Activated CD8-positive, alpha-beta memory T cell treated with anti-CD3 and anti-CD28 coated beads for 48 hours (primary cell): ENCODE measurements at places on chromosomes 1 and 21.

DNA sequence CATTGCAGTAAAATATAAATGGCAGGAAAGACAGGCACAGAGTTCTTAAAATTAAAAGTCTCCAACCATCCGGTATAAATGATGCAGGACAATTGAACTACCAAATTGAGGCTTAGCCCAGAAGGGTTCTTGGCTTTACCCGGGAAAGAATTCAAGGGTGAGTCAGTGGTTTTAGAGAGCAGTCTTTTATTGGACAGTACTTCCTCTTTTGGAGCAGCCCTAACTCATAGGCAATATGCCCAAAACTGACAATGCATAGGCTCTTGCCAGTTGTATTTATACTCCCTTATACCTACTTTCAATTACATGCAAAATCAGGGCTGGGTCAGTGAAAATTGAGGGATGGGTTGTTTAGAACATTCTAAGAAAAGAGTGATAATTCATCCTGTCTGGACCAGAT, 1628.9 kb upstream of the PRMT6 start:
- no peak for DNase-seq

GRCh38 chr1:61892977-61893376, 150.7 kb downstream of the PATJ start:
- DNase-seq = no peak

DNA sequence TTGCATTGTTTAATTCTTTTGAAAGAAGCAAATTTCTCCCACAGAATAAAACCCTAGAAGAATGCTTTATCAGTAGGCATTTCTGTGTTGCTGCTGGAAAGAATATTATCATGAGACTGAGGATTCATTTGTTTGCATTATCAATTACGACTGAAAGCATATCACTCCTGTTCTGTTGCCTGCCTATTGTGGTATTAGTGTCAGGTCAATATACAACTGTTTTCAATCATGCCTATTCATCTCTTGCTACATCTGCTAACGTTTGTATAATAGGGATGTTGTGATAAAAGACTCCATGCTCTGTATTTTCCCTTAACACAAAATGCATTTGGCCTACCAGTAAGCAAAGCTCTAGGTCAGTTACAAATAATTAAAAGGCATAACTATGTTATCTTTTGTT, 221.5 kb downstream of the PTPRC start:
- DNase-seq = no peak

DNA sequence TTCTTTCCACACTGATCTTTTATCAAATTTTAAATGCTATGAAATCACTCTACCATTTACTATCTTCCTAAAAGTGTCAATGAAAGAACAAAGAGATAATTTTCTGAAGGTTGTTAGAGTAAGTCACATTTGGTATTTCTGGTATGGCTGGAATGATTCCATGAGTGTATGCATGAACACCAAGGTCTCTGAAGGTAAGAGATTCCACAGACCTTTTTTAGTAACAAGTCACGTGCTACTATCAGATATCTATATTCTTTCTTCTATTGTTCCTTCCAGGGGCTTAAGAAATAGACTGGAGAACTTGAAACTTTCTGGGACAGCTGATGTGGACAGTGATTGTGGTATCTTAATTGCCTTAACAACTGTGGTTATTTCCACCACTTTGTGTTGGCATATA, 265.0 kb downstream of the SDCCAG8 start:
- no peak for DNase-seq

- DNase-seq = no peak
These were observed 27.1 kb upstream of the LEPR start for GRCh38 chr1:65393347-65393746.

GRCh38 chr1:44321466-44321865, 33.6 kb downstream of the ERI3 start:
- no peak for DNase-seq

DNA sequence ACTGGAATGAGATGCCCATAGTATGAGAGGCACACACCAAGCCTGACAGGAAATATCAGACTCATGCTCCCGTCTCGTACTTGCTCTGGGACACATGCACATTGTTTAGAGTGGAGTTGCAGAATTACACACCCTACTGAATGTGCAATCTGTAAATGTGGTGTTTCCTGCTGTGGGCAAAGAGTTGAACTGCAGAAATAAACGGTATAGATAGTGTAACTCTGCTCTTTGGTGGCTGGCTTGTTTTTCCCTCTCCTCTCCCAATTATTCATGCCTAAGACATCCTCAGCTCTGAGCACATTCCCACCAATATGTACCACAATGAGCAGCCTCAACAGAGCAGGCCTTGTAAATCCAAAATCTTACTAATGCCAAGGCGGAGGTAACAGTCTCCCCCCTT, 90.1 kb upstream of the DIRAS3 start:
- no peak for DNase-seq

- DNase-seq = no peak
These were observed 36.2 kb downstream of the PTP4A2 start for GRCh38 chr1:31901838-31902509.

- no peak for DNase-seq
These were observed 13.0 kb upstream of the KCNC4 start for GRCh38 chr1:110196917-110197765.

- no peak for DNase-seq
These were observed 1.5 kb downstream of the PROX1 start for GRCh38 chr1:213989002-213989855.

GRCh38 chr1:96296991-96297390, 424.6 kb upstream of the PTBP2 start:
- DNase-seq = no peak

- no peak for DNase-seq
These were observed 26.0 kb downstream of the MX1 start for GRCh38 chr21:41451753-41452676.

DNA sequence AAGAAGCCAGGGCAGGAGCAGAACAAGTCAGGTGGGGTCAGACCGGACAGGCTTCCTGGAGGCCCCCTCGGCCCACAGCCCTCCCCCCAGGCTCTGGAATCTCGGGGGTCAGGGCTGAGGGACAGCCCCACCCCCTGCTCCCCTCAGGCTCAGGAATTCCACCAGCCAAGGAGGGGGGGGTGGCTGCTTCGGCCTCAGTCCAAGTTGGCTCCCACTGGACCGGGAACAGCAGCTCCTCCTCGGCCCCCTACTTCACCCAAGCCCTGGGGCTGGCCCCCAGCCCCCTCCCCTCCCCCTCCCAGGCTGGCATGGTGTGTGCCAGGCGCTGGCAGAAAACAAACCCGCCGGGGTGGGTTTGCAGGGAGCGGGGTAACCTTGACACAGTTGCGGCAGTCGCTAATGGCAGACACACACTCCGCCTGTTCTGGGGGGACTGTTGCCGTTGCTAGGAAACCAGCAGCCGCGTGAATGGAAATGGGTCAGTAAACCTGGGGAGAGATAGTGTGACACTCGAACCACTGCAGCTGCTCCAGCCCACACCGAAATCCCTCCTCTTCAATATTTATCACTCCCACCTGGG, 32.4 kb downstream of the AHDC1 start:
- DNase-seq = no peak

DNA sequence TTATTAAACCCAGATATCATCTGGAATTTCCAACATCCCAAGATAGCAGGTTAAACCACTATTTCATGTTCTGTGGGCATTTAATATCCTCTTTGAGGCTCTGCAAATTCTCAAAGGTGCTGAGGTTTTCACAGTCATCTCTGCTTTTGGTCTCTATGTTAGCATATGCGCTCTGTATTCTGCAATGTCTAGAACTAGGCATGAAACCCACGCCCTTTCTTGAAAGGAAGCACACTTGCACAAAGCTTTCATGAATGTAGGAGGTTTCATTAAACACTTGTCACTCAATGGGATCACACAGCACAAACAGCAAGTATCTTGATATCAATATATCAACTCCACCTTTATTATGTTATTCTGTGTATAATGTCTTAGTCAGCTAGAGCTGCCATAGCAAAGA, 172.0 kb upstream of the USP24 start:
- no peak for DNase-seq

GRCh38 chr1:243503155-243503554, 247.3 kb downstream of the SDCCAG8 start:
- no peak for DNase-seq

DNA sequence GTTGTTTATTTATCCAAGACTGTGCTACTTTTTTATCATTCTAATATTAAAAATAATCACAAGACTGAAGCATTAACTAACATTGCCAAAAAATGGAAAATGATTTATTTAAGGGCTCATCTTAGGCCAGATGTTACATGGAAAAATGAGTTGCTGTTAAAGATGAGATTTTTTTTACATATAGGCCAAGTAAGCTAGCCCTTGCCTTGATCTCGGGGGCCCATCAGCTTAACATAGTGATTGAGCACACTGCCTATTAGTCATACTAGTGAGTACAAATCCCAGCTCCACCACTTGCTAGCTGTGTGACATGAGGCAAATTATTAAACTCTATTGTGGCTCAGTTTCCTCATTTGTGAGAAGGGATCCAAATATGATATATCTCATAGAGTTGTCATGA, 275.9 kb upstream of the SNX7 start:
- no peak for DNase-seq

DNA sequence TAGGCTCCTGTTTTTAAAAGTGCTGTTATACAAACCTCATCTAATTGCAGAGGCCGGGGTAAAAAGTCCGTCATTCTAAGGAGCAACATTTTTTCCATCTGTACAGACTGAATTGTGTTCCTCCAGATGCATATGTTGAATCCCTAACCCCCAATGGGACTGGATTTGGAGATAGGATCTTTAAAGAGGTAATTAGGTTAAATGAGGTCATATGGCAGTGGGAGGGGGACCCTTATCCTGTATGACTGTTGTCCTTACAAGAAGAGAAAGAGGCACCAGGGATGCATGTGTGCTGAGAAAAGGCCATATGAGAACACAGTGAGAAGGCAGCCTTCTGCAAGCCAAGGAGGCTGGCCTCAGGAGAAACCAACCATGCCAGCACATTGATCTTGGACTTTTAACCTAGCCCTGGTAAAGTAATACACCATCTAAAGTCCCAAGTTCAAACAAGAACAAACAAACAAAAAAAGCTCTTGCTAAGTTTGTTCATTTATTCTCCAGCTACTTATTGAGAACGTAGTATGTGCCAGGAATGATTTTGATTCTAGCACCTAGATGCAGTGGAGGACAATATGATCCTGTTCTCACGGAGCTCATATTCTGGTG, 352.4 kb downstream of the NTNG1 start:
- no peak for DNase-seq

DNA sequence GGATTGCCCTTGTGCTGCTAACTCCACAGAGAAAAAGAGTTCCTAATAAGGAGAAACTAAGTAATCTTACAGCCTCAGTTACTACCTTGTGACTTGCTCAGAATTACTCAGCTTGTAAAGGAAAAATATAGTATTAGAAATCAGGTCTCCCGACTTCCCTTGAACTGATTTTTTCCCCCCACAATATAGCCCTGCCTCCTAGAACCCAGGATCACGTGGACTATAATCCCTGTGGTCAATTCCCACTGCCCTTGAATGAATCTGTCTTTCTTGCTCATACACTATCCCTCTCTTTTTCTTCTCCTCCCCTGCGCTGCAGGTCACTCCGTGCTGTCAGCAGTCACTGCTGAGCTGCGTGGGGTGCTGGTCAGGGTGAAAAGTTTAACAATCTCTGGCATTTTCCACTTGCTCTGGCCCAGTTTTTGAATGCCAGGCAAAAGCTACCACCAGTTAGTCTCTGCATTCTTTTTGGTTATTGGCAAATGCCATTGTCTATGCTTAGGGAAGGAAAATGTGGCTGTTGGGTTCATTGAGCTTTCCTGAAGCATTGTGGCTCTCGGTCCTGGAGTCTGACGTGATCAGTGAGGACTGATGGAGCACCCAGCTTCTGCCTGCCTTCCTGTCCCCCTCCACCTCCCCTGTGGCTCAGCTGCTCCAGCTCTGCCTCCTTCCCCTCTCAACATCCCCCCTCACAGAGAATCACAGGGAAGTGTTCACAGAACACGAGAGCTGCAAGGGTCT, 1.9 kb upstream of the MYOC start:
- DNase-seq = no peak

- no peak for DNase-seq
These were observed 1401.7 kb downstream of the NCAM2 start for GRCh38 chr21:22399681-22400514.

DNA sequence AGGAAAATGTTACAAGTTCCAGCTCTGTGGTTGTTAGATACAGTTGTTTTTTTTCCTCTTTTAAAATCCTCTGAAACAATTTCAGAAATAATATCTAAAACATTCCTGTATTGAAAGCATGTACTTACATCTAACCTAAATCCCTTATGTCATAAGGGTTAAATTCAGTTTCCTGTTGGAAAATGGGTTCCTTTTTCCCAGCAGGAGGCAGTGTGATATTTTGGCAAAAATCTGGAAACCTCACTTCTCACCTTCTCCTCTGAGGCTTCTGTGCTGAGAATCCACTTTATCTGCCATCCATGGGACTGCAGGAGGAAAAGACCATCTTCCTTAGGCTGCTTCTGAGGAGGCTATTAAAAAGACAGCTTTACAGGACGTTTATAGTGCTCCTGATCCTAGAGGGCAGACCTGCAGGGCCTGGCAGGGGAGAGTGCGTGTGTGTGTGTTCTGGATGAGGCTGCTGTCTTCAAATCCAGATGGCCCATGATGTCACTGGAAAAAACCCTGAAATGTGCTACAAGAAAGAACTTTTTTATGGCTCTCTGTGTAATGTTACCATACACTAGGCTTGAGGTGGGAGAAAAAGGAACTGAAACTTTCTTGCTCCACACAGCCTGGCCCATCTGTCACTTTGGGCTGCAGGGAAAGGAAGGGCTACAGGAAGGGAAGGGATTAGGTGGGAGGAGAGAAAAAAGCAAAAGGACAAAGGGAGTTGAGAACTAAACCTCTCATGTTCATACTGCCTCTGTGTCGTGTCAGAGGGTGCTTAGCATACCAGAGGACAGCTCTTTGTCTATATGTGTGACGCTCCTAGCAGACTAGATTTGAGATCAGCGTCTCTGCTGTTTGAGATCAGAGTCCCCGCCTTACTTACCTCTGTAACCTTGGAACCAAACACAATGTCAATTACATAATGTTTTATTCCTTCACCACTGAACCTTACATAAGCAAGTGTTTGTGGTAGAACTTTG, 379.2 kb upstream of the SPAG17 start:
- DNase-seq = no peak

GRCh38 chr1:64581843-64582185, 111.9 kb downstream of the CACHD1 start:
- no peak for DNase-seq

GRCh38 chr1:167342846-167343245, 122.2 kb downstream of the POU2F1 start:
- DNase-seq = no peak

DNA sequence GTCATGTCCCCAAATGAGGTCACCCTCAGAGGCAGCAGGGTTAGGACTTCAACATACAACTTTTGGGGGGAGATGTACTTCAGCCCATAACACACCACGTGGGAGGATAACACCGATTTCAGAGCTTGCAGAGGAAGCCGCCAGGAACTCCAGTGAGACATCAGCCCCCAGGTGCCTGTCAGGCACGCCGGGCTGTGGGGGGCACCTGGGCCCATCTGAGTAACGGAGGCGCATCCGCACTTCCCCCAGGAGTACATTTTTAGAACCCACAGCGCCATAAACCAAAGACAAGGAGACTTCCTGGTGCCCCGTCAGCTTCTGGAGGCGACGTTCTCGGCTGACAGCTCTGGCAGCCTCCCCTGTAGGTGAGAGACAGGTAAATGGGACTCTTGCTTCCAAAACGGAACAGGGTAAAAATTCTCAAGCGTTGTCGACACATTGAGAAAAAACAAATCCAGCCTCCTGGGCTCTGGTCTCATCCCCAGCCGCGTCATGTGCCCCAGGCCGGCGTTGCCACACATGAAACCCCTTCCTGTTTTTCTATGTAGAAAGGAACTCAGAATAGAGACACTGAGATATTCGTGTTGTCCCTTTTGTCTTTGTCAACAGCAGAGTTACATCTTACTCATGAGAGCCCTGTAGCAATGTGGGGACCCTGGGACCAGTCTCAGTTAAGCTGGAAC, 93.3 kb downstream of the PDE9A start:
- no peak for DNase-seq
